ENCODE measurements at places on chromosomes 3 and 15.
A peak's percentile ranks its signal among the peaks of the same experiment; 100 is the strongest.

- DNase-seq: no peak
Observed at GRCh38 chr3:4724051-4724629, 231.0 kb downstream of the ITPR1 start.

DNA sequence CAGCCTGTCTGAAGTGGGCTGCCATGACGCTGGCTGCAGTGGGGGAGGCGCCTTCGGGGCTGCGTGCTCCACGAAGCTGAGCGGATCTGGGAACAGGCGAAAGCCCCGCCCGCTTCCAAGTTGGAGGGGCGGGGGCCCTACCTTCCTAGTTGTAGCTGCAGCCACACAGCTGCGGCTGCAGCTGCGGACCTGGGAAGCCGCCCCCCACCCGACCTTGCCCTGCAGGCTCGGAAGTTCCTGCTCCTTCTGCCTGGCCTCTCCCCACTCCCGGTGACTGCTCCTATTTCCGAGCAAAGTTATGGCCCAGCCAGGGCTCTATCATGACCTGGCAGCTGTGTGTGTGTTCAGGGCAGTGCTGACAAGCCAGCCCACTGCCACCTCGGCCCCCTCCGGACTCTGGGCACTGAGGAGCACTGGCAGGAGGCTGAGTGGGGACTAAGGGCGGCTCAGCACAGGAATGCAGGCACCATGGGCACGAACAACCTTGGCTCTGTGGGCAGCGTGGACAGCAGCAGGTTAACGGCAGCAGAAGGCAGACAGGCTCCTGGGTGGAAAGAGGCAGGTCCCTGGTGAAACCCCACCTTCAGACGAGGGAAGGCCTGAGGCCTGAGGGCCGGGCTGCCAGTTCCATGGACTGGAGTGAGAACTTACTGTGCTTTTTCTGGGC is 352.4 kb upstream of the TMCO5A start:
- no peak for DNase-seq

DNA sequence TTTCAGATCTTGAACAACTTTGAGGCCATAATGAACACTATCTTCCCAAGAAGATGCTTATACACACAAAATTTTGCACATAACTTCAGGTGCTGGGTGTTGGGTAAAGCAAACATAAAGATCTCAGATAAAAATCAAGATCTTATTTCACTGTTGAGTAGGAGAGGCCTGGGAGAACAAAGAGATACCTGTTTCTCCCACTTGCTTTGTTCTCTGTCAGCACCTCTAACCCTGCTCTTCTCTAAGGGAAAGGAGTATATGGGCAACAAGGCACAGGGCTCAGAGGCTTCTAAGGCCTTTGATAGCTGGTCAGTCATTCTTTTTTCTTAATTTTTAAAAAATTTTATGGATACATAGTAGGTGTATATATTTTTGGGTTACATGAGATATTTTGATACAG is 3.6 kb upstream of the GK5 start:
- DNase-seq: no peak

DNA sequence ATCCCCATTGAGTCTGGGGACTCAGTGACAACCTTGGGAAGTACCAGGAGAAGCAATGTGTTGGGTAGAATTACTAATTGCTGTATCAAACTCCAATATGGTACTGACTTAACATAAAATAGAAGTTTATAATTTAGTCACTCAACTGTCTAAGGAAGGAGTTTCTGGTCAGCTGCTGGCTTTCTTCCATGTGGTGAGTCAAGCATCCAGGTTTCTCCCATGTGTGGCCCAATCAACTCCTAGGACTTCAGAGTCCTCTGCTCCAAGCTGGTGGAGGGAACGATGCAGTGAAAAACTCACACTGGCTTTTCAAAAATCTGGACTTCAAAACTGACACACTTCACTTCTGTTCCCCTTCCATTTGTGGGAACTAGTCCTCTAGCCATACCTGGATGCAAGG is 25.2 kb downstream of the WNT5A start:
- no peak for DNase-seq

DNA sequence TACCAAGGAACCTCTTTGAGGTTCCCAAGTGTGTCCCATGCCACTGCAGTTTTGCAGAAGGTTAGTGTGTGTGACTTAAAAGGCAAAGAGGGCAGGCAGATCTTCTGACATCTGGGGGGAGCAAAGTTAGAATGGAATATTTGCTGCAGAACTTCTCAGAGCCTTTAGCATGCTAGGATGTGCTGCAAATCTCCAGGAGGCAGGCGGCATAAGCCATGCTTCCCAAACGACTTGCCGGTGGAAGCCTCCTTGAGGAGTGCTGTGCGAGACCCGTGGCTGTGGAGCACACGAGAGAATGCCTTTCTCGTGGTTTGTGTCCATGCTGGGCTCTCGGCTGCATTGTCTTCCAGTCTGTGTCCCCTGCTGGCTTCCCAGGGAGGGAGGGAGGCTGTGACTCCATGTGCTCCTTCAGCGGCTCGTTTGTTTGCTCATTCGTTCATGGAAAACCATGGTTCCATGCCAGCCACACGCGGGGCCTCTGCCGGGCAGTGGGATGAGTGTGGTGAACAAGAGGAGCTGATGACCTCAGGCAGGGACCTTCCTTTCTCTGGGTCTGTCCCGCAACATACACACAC is 13.8 kb downstream of the HDAC11 start:
- DNase-seq: no peak

DNA sequence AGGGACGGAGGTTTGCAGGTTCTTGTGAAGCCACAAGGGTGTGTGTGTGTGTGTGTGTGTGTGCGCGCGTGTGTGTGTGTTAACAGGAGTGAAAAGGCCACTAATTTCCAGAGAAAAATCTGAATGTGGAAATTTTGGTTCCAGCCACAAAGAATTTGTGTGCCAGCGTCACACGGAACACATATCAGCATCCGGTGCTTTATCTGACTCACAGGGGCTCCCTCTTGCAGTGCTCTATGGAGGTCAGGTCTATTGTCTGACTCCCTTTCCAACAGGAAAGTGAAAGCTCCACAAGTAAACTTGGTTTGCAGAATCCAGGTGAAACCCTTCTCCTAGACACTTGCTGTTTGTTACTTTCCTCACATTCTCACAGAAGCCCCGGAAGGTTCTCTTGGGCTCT is 6.2 kb downstream of the CLDN11 start:
- DNase-seq: no peak

- DNase-seq: no peak
Observed at GRCh38 chr3:133930341-133930933, 34.8 kb upstream of the RAB6B start.

- DNase-seq: no peak
Observed at GRCh38 chr15:50107157-50107556, 11.9 kb downstream of the ATP8B4 start.

DNA sequence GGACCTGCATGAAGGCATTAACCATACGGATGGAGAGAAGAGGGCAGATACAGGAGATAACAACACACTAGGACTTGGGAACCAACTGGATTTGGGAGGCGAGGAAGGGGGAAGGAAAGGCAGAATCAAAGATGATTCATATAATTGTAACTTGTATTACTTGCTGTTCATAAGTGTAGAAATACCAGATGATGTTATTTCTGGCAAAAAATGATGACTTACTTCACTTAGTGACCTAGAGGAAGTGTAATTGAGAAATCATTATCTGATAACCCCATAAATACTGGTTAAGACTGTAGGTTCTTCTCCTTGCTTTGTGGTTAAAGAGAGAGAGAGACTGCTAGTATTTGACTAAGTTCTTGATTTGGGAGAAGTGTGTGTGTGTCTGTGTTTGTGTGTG is 50.5 kb upstream of the GK5 start:
- DNase-seq: no peak

DNA sequence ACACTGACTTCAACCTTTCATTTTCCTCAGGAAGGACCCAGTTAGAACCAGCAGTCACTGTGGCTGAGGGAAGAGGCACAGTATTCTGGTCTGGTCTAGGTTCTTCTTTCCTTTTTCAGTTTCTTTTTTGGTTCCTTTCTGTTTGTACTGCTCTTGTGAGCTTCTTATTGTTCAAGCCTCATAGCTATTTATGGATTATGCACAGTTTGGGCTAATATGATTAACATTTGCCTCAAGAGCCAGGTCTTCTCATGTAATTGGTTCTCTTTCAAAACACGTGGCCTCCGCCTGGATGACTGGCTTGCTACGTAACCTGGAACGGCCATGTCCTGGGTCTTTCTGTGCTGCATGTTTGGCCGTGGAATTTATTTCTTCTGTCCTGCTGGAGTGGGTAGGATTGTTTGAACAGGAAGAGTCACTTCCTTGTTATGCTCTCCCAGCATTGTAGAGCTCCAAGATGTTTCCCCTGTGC is 43.3 kb downstream of the RBMS3 start:
- no peak for DNase-seq

- no peak for DNase-seq
Observed at GRCh38 chr15:48375767-48376166, 44.5 kb downstream of the DUT start.

GRCh38 chr15:36948982-36949381 is 151.4 kb downstream of the MEIS2 start:
- DNase-seq: no peak

DNA sequence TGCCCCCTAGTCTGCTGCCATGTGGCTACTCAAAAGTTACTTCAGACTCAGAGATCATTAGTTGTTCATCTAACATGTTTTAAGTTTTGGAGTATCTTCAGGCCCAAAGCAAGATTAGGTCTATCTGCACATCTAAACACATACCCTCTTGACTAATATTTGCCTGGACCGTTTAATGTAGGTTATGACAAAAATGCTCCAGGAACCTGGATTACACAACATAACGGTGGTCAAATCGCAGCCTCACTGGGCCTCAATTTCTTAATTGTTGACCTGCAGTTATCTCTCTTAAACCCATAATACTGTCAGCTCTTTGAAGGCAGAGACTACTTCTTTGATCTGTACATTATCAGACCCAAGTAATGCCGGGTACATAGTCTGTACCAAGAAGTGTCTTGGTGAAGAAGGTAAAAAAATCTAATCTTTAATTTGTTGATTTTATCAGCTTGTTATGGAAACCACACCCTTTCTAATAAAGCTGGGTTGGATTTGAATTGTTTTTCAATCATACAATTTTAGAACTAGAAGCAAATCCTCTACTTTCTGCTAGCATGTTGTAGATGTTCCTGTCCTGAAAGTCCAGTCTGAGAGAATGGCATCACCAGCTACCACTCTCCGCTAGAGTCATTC is 3.6 kb downstream of the SNRK start:
- no peak for DNase-seq

- DNase-seq: peak; percentile 48
Observed at GRCh38 chr3:64463981-64464380, 223.8 kb downstream of the ADAMTS9 start.
